GM04503 (cell line): ENCODE measurements at places on chromosomes 13 and 19.

DNA sequence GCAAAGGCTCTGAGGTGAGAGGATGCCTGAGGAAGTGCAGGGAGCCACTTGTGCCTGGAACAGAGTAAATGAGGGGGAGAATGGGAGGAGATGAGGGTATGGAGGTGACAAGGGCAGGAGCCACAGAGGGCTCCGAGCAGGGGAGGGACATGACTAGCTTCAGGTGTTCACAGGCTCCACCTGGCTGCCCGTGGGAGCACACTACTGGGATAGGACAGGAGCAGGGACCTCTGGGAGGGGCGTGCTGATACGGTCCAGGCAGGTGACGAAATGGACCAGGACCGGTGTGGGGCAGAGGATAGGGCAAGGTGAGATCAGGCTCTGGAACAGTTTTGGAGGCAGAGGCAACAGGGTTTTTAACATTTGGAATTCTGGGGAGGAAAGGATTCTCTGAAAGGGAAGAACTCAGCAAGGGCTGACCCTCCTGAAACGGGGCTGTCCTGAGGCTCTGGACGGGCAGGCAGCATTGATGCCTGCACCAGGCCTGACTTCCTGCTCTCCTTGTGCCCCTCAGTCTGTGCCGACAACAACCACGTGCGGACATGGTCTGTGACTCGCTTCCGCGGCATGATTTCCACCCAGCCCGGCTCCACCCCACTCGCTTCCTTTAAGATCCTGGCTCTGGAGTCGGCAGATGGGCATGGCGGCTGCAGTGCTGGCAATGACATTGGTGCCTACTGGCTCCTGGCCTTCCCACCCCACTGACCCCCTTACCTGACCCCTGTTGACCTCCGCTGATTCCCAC, 11.6 kb downstream of the SHKBP1 start:
- no peak for DNase-seq

GRCh38 chr13:23458989-23459388, 25.5 kb upstream of the SACS start:
- no peak for DNase-seq

GRCh38 chr13:60572003-60572798, 175.2 kb downstream of the TDRD3 start:
- no peak for DNase-seq

DNA sequence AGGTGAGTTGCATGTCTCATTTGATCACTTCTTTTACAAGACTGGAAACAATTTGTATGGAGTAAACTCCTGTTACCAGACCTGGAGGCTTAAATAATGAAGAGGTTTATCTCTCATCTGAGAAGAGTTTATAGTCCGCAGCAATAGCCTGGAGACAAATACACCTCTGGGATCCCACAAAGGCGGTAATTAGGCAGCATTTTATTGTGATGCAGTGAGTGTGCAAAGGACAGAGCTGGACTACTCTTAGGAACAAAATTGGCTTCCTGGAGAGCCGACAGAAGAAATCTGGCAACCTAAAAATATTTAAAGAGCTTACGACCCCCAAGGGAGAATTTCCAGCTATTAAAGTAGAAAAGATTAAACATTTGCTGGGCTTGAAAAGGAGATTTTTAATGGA, 11.8 kb upstream of the KATNAL1 start:
- DNase-seq = no peak

DNA sequence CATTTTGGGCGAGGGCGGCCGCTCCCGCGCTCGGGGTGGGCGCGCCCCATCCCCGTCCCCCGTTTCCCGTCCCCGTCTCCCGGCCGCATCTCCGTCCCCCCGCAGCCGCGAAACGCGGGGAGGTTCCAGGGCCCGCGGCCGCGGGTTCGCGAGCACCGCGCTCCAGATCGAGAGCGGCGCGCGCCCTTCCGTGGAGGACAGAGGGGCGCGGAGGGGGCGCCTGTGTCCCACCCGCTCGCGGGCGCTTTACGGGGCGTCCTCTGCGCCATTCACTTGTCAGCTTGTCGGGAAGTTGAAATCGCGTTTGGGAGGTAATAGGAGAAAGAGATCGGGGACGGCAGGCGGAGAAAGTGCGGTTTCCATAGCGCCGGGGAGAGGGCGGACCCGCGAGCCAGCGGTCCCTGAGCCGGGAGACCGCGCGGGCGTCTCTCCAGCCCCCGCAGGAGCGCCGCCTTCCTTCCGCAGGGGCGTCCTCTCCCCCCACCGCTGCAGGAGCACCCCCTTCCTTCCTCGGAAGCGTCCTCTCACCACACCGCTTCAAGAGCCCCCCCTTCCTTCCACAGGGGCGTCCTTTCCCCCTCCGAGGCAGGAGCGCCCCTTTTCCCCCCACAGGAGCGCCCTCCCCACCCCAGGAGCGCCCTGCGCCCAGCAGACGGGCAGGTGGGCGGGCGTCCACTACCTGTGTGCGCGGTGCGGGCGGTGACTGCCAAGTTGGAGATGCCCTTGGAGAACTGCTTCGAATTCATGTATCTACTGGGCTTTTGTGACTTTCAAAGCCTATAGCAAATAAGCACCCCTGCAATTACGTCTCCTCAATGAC, 962 bp upstream of the IRS2 start:
- DNase-seq = no peak

GRCh38 chr19:11763611-11764010, 3.2 kb upstream of the ZNF441 start:
- no peak for DNase-seq

- no peak for DNase-seq
Measured at GRCh38 chr13:111914241-111915103, 152.5 kb upstream of the SOX1 start.

DNA sequence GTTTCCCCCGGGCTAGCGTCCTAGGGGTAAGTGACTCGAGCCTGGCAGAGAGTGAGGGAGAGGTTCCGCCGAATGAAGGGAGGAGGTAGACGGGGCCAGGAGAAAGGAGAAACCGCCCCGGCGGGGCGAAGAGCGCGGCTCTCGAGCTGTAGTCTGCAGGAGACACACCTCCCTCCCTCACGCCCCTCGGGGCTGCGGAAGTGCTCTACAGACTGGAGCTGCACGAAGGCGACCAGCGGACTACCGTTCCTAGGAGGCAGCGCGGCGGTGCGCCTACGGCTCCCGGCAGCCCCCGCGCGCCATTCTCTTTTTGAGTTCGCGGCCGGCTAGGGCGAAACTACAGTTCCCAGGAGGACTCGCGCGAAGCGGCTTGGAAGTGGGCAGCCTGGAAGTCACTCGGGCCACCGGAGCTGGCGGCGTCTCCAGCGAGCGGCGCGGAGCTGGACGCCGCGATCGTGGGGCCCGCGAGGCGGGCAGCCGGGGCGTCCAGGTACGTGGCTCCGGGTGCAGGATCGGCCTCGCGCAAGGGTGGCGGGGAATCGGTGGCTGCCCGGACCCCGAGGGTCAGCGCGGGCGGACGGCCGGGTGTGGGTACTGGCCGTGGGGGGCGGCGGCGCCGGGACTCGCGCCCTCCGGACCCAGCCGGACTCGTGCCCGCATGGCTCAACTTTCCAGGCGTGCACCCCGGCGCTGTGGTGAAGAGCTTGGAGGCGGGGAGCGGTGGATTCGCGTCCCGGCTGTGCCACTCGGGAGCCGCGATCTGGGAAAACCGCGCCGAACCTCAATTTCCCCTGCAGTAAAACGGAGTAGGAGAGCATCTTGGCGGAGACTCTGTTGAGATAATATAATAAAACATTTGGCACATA, at the start of gene SIPA1L3:
SIPA1L3 (plus strand) TSS at position 340 of the 866 bp plus-strand sequence. CDS start 174,358 bp downstream, outside the sequence.
- DNase-seq = peak; percentile 62

GRCh38 chr13:87355451-87355850, 315.7 kb upstream of the SLITRK5 start:
- DNase-seq = no peak

GRCh38 chr13:78659732-78660494, 958 bp upstream of the OBI1 start:
- no peak for DNase-seq

DNA sequence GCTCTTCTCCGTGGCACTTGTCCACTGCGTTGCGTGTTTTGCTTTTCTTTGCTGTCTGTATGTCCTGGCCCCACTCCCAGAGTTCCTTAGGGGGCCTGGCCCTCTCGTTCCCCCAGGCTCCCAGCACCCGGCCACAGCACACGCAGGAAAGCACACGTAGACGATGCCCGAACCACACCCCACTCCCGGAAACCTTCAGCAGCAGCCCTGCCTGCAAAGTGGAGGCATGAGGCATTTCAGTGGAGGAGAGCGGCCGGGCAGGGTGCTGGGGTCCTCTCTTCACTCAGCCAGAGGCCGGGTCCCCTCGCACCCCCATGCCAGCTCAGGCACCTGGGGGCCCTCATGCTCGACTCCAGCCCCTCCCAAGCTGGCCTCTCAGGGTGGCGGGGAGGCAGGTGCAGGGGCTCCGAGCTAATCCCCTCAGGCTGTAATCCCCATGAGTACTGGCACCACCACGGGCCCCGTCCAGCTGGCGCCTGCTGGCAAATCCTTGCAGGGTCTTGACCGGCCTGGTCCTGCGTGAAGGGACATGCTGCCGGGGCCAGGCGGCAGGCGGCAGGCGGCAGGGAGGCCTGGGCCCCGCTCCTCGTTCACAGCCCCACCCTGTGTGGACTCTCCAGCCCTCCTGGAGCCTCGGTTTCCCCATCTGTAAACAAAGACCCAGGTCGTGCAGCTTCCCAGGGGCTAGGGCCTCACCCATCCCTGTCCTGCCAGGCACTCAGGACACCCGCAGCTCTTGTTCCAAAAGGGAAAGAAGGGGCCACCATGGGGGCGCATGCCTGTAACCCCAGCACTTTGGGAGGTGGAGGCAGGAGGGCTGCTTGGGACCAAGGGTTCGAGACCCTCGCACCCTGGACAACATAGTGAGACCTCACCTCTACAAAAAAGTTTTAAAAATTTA, 7.0 kb downstream of the PIP5K1C start:
- DNase-seq = no peak

DNA sequence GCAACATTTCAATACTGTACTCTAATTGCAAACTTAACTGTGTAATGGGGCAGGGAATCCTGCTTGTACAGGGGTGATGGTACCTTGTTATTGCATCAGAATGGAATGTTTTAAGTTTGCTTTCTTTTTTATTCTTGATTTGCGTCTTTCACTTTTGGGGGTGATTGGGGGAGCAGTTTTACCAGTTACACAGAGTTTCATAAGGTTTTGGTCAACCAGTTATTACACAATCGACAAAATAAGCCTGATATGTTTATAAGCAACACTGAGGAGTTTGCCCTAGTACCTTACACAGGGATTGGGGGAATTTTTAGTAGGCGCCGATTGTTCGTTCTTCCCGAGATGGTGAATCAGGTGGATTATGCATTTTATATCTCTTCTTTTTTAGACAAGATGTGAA, 2.7 kb downstream of the KLF5 start:
- no peak for DNase-seq

DNA sequence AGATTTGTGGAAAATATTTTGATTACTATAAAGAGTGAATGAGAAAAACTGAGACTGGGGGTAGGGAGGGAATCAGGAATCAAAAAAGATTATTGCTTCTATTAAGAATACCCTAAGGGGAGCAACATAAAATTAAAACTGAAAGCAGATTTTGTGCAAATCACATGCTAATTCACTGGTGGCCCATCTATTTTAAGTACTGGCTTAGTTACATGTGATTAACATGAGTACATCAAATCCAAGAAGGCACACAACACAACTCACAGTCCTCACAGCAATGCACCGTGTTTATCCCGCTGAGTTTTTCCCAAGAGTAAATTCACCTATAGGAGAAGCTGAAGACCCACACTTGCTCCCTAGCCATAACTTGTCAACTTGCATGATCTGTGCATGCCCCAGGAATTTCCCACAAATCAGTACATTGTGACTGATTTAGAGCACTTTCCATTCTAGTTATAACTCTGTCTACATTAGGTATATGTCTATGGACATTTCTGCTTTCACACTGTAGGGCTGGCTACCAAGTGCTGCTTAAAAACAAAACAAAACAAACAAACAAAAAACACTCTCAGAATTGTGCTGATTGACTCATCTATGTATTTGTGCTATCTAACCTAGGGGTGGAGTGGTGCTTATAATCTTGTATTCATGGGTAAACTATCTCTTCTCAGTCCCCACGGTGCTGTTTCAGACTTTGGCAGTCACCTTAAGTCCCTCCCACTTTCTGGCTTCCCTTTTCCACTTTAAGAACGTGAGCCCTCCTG, 24.3 kb downstream of the AMER2 start:
- no peak for DNase-seq

DNA sequence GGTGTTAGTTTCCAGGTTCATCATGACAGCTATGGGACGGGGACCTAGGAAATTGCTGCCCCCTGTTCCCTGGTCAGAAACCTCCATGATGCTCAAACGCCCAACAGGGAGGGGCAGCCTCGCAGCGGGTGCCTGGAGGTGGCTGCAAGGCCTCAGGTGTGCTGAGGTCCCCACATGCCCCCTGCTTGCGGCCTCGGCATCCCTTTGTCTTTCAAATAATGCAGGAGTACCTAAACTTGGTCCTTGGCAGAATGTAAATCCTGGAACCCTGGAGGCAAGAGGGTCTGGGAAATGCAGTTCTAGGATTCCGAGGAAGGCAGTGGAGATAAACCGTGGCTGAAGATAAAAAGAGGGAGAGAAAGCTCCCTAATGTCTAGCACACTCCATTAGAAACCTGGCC, 52.4 kb downstream of the SKA3 start:
- DNase-seq = no peak

DNA sequence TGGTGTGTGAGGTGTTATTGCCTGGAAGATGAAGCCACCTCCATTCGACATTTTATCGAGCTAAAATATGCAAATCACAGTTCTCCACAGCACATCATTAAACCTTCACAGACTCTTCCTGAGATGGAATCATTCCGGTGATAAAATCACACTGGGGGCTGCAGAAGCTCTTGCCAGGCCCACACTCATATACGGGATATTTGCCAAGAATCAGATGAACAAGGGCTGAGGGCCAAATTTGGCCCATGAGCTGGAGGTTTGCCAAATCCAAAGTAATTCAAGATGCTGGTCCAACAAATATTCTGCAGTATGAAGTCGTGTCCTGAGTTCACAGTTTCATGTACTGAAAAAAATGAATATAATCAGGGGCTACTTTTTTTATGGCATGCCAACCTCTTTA, 16.7 kb upstream of the RXFP2 start:
- DNase-seq = no peak

DNA sequence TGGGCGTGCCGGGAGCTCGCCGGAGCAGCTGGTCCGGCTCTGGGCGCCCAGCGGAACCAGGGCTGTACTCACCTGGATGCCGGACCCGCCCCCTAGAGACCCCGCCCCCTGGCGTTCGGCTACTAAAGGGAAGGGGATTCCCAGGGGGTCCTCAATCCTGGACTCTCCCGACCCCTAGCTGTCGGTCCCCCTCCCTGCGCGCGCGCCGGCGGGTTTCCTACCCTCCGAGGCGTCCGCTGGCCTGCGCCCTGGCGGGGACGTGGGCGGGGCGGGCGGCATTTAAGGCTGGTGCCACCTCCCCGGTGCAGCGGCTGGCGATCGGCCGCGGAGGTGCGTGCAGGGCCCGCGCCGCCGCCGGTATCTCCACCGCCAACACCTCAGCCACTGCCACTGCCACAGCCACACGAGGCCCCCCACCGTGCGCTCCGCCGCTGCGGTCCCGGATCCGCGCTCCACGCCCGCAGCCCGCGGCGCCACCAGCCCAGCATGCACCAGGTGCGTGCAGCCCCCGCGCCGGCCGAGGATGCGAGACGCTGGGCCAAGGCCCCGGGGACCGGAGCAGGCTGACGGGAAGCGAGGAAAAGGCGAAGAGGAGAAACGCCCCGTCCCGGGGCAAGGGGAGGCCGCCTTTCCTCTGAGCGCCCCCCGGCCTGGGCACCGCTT, at the start of gene ATP12A:
ATP12A (plus strand) TSS at position 151 of the 663 bp plus-strand sequence; CDS start at position 487, 336 bp downstream.
- no peak for DNase-seq

GRCh38 chr13:26518451-26518959, 39.0 kb upstream of the WASF3 start:
- no peak for DNase-seq
